ENCODE measurements at places on chromosomes 5 and 9. TPM values are rescaled to one million over a fixed set of nuclear protein-coding genes. Genes with fewer than 3 reads are reported as not detected.

LHX3 gene
- total RNA-seq = not detected

SLCO4C1 gene
- total RNA-seq = not detected

IFNB1 gene
- not detected for total RNA-seq

NIPAL4 gene
- not detected for total RNA-seq

GLRA1 gene
- not detected for total RNA-seq

PIP5KL1 gene
- 0.66 TPM for total RNA-seq

ANKRD34B gene
- total RNA-seq = not detected

PCDHGA1 gene
- total RNA-seq = 1.1 TPM

ZNF462 gene
- 5.2 TPM for total RNA-seq

TMOD1 gene
- 0.79 TPM for total RNA-seq

FGF1 gene
- total RNA-seq = 8.5 TPM

ANKRD20A1 gene
- total RNA-seq = 0.12 TPM

IL5 gene
- total RNA-seq = not detected

SLC6A18 gene
- total RNA-seq = not detected

IGFBPL1 gene
- not detected for total RNA-seq

RETREG1 gene
- 1.1 TPM for total RNA-seq

KIF20A gene
- total RNA-seq = 69.1 TPM

PROB1 gene
- total RNA-seq = 0.40 TPM

GEMIN5 gene
- 10.8 TPM for total RNA-seq

GZMA gene
- total RNA-seq = not detected

NACC2 gene
- total RNA-seq = 29.2 TPM

TMC1 gene
- 0.93 TPM for total RNA-seq

KIAA1958 gene
- 0.66 TPM for total RNA-seq

CERCAM gene
- total RNA-seq = 67.5 TPM

PCDHA7 gene
- total RNA-seq = 0.13 TPM

PDCD1LG2 gene
- 13.0 TPM for total RNA-seq

Measured in aortic smooth muscle cell (primary cell).